DMS 273 treated with DMSO at 0.1 percent for 48 hours (cell line): ENCODE measurements at places on chromosomes 2 and 18.

- no peak for DNase-seq
These were observed 103.2 kb upstream of the OTX1 start for GRCh38 chr2:62947403-62947802.

GRCh38 chr2:241788572-241788971 lies 11.9 kb downstream of the GAL3ST2 start:
- no peak for DNase-seq

- no peak for DNase-seq
These were observed 1.4 kb downstream of the LBH start for GRCh38 chr2:30232801-30233130.

- peak; percentile 1 for DNase-seq
These were observed 1389.8 kb upstream of the TMEFF2 start for GRCh38 chr2:193584522-193584938.

- no peak for DNase-seq
These were observed 221.9 kb upstream of the RBBP8 start for GRCh38 chr18:22711192-22711685.

DNA sequence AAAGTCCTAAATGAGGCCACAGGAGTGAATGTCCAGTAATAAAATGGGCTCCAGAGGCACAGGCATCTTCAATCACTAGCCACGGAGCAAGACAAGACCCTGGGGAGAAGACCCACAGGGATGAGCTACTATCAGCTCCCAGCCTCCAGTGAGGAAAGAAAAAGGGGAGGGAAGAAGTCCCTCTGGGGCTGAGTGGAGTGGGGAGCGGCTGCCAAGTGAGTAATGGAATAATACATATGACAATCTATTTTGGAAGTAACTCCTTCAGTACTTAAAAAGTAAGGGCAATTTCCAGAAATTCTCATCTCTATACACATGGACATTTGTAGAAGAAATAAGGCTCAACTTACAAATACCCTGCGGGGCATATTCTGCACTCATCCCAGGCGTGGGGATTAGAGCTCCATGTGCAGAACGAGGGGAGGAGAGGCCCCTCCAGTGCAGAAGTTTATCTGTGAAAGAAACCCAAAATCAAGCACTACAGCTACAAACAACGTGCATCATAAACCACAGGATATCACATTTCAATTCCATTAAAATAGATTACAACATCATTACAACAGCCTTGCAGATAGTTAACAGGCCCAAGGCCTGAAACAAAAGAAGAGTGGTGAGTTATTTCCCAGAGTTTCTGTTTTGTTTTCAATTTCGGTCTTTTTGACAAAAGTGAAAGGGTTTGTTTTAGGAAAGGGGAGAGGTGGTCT lies 84.9 kb downstream of the BCL11A start:
- DNase-seq: no peak

DNA sequence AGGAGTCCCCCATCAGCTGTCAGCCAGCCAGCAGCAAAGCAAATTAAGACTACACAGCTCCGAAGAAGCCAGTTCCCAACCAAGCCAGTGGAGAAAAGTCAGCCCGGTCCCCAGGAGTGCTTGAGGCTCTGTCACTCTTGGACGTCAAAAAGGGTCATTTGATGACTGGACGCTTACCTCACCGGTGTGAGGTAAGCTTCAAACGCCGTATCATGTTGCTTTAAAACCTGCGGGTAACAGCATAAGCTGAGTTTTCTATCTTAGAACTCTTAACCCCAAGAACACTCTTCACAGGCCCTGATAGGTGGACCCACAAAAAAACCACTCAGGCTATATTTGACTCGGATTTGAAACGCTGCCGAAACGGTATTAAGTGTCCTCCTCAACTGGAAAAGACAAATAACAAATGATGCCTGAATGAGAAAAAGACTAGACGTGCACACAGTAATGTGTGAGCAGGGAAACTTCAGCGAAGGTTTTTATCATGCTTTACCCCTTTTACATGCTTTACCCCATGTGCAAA lies 682 bp upstream of the LNPK start:
- DNase-seq: no peak

DNA sequence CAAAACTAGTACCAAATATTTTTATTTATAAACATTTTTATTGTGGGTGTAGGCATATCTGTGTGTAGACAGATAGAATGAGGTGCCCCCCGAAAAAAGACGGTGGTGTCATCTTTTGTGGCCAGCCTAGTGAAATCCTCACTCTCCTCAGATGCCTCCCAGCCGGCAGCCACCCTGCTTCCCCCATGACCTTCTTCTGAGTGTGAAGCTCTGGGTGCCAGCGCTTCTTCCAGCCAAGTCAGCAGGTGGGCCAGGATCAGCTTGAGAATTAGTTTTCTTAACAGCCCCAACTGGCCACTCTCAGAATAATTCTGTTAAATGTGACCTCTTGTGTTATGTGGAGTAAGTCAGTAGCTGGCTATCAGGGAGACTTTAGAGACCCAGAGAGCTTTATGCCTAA lies 229.6 kb upstream of the FOSL2 start:
- DNase-seq: no peak

GRCh38 chr2:130799295-130799694 lies 37.4 kb upstream of the ARHGEF4 start:
- DNase-seq: no peak

DNA sequence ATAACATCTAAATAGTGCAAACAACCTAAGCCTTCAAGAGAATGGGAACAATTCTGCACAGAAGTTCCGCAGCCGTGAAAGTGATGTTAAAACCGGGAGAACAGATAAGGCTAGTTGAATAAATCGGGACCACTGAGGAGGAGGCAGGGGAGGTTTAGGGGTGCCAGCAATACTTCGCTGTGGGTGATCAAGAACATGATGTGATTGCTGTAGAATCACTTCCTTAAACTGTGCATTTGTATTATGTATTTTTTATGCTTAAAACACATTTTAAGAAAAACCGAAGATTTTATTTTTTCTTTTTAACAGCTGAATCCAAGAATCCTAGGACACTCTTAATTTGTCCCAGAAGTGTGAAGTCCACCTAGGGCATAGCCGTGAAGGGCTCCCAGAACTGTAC lies 33.6 kb downstream of the TTC32 start:
- no peak for DNase-seq

DNA sequence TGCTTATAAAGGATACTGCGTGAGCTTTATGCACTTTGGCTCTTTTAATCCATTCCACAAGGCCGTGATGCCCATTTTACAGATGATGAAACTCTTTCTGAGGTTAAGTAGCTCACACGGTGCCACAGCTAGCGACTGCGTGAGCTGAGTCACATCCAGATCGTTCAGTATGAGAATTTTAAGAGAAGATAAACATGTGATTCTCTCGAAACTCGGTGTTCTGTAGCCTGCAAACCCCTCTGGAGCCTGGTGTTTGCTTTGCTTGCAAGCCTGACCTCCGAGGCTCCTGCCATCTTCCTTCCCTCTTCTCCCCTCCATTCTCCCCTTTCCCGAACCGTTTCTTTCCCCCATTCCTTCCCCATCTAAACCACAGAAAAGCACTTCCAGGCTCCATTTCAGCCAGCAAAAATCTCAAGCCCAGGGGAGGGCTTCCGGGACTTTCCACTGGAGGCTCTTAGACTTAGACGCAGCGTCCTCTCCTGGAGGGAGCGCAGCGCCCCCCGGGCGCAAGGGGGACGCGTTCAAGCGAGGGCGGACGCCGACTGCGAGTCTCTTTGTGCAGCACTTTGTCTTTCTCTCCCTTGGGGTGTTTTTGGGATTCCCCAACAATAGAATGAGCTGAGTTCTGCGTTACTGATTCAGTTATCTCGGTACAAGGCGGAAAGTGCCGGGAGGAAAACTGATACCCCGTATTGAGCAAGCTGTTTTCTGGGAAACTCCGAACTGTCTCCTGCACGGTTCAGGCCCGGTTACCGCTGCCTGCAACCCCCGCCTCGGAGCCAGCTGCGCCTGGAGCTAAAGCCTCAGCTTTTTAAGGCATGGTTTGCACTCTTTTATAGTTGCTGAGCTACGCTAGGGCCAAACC lies 38.0 kb downstream of the CYP1B1 start:
- DNase-seq: peak; percentile 31

DNA sequence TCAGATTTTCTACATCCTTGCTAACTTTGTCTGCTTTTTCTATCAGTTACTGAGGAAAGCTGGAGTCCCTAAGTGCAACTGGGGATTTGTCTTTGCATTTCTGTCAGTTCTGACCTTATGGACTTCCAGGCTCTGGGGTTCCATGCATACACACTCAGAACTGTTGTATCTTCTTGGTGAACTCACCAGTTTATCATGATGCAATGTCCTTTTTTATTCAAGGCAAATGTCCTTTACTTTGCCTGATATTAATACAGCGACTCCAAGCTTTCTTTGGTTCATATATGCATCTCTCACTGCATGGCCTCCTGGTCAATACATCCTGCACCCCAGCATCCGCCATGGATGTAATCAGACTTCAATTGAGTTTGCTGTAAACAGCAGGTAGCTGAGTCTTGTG lies 44.7 kb downstream of the SLC66A2 start:
- DNase-seq: no peak

DNA sequence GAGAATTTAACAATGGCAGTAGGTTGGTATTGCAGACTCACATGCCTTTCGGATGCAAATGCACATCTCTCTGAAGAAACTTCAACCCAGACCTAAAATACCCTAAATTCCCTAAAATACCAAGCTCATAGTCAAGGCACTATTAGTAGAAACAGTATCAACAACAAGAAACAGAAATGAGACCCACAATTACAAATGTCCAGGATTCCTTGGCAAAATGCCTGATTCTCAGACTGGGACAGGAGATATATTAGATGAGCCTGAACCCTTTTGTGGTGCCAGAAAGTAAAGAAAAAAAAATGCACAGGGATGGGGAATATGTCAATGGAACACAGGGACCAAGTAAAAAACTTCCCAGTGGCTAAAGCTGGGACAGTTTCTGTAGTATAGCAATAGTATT lies 77.2 kb downstream of the NAT8 start:
- no peak for DNase-seq

GRCh38 chr2:99762714-99763113 lies 272.9 kb upstream of the REV1 start:
- no peak for DNase-seq

DNA sequence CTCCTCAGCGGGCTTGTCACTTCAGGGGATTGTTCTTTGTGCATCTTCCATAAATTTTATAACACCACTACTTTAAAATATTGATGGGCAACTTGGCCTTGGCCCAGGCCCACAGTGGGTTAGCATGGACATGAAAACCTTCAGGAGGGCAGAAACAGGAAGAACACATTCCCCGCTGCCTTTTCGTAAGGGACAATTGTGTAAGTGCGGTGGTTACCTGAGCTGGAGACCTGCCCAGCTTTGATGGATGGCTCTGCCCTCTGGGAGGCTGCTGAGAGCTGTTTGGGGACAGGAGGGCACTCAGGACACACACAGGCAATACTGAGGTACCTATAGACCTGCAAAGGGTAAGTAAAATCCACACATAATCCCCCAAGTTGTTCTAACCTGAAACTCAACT lies 46.8 kb downstream of the FECH start:
- DNase-seq: no peak

DNA sequence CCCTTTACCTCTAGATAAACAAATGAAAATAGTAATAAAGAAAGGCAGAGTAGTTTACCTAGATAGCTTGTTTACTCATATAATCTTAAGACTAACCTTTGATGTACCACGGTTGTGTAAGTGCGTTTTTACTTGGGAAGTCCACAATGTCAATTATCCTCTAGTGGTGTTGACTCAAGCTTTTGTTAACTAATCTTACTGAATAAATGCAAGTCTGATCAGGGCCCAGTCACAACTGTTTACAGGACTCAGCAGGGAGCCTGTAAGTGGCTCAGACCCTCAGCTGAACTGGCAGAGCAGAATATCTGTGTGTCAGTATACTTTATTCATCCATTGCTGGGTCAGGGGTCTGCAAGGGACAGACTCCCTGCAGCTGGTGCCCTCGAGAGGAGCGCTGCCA lies 98.1 kb upstream of the ACAA2 start:
- DNase-seq: no peak

GRCh38 chr2:121869363-121869762 lies 113.9 kb downstream of the TSN start:
- DNase-seq: no peak

DNA sequence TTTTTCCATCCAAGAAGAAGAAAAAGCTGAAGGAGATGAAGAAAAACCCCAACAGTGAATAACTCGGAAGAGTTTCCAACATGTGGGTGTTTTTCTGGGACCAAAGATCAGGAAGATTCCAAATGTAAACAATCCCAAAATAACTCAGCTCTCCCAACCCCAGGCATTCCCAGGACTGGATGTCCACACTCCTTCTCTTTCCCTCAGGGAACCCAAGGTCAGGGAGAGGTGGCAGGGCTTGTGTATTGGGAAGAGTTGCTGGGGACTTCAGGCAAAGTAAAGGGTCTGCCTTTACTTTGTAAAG lies 268.0 kb downstream of the DYSF start:
- DNase-seq: no peak

GRCh38 chr2:9939587-9940485 lies 11.7 kb upstream of the GRHL1 start:
- no peak for DNase-seq

- no peak for DNase-seq
These were observed 276 bp downstream of the NFE2L2 start for GRCh38 chr2:177264209-177264692.

DNA sequence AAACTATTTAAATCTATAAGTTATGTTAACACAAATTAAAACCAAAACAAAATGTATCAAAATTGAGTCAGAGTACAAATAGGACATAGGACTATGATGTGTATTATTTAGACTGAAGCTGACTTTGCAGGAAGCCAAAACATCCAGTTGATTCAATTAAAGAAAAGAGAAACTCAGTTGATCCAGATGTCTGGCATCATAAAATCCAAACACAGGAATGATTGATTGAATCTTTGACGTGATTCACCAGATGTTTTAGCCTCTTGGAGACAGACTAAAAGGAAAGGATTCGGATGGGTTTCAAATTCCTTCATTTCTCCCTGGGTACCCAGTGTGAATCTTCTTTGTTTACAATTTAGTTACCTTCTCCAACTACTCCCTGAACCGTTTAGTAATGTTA lies 272.9 kb downstream of the IRS1 start:
- no peak for DNase-seq

DNA sequence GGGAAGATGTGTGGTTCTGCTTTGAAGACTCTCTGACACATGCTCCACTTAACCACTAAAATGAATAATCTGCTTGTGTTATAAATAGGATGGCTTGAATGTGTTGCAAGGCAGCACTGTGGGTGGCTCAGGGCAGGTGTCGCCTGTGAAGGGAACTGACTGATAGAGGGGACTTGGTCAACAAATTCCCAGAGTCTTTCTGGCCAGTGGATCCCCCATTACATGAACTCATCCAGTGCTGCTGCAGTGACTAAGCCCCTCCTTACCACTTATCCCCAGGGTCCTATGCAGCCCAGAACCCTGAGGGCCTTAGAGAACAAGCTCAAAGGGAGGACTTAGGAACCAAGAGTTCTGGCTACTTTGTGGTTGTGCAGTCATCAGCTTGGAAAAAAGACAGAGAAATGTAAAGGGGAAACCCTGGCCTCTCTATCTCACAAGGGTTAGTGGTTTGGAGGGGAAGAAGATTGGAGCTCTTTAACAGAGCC lies 226.2 kb upstream of the TNP1 start:
- DNase-seq: no peak

DNA sequence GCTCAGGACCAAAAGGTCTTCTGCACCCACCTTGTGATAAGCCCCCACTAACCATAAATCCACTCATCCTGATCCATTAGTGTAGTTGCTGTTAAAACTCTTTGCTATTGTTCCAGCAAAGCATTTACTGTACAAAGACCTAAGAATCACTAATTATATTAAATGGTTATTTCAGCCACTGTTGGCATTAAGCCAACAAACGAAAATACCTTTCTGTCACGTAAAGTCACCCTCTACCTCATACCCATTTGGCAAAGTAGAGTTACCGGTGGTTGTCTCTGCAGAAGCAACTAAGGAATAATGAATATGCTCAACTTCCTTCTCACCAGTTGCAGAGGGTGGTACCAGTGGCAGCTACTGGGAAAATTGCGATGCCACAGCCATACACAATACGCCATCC lies 224.5 kb downstream of the SP3 start:
- no peak for DNase-seq
